ENCODE measurements at places on chromosomes 7 and 10. TPM values are rescaled to one million over a fixed set of nuclear protein-coding genes. Genes with fewer than 3 reads are reported as not detected.

The SPDYE2 gene
- total RNA-seq: not detected

The PON1 gene
- not detected for total RNA-seq

GRCh38 chr7:25379351-25380300, 151.3 kb upstream of the NPVF start:
- peak; percentile 35 for DNase-seq

DNA sequence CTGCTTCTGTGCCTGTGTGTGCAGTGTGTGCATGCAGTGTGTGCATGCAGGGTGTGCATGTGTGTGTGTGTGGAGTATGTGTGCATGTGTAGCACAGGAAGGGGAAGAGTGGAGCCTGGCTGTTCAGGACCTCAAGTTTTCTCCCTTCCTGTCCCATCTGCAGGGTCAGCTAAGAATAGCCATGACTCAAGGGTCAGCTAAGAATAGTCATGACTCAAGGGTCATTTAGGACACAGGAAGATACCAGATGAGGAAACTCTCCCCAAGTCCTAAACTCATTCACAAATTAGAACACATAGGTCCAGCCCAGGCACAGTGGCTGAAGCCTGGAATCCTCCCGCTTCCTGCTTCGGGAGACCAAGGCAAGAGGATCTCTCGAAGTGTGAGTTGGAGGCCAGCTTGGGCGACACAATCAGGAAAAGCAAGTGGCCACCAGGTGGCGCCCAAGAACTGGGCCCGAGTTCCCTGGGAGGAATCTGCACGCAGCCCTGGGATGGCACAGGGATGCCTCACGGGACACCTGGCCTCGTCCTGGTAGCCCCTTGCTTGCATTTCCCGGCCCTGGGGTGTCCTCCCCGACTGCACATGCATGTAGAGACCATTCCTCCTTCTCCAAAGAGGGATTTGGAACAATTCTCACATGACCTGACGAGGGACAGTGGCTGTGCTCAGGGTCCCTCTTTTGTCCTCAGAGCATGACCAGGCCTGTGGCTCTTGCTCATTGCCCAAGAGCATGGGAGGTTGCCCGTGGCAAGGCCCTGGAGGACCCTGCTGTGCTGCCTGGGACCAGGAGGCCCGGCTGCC, 21.4 kb upstream of the VOPP1 start:
- DNase-seq: peak; percentile 44

DNA sequence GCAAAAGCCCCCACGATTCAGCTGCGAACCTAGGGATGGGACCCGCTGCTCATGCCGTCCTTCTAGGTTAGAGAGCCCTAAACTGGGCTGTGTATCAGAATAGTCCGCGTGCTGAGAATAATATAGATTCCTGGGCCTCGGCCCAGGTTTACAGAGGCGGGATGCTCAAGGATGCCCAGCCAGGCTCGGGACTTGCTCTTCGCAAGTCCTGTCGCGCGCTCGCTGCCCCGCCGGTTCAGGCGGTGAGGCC, 266 bp upstream of the STMP1 start:
- no peak for DNase-seq

DNA sequence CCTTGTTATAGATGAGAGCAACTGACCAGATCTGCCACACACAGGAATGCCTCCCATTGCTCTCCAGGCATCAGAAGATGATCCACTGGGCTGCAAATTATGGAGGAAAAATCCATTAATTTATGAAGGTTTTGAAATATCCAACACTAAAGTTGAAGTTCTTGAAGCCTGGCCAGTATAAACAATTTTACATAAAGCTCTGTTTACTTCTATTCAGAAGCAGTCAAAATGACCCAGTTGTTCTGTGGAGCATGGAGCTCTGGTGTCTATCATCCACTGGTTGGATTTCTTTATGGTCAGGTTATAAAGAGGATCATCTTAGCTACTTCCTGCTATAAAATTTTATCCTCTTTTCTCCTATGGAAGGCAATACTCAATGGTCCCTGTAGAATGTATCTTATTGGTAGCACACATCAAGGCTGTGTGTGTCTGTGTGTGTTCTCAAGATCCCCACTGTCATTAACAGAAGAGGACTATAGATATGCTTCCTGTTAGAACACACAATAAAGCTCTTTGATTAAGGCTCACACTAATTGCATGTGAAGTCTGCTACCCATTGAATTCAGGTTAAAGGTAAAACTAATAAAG, 747.4 kb downstream of the SUGCT start:
- no peak for DNase-seq
